Activated CD4-positive, alpha-beta memory T cell treated with anti-CD3 and anti-CD28 coated beads, Interleukin-2, amount 10 ng/mL, durations not matched to agents 7 days and 5 days (primary cell): ENCODE measurements at places on chromosomes 5 and 9. TPM values are rescaled to one million over a fixed set of nuclear protein-coding genes. Genes with fewer than 3 reads are reported as not detected.

GRCh38 chr9:126788634-126789349, 16.0 kb upstream of the ZBTB43 start:
- no peak overlapping the region for H3K27ac ChIP-seq
- H3K27me3 ChIP-seq, result peaks cover 55% of the 10 kb centered on the region
- peak; percentile 46 for DNase-seq
- no peaks in the 10 kb centered on the region for H3K36me3 ChIP-seq

GRCh38 chr9:26579056-26579455, 313.5 kb downstream of the CAAP1 start:
- no peaks in the 10 kb centered on the region for H3K27me3 ChIP-seq
- H3K36me3 ChIP-seq, result no peaks in the 10 kb centered on the region
- DNase-seq, result no peak
- H3K27ac ChIP-seq, result no peak overlapping the region
- no peak overlapping the region for H3K4me3 ChIP-seq

DNA sequence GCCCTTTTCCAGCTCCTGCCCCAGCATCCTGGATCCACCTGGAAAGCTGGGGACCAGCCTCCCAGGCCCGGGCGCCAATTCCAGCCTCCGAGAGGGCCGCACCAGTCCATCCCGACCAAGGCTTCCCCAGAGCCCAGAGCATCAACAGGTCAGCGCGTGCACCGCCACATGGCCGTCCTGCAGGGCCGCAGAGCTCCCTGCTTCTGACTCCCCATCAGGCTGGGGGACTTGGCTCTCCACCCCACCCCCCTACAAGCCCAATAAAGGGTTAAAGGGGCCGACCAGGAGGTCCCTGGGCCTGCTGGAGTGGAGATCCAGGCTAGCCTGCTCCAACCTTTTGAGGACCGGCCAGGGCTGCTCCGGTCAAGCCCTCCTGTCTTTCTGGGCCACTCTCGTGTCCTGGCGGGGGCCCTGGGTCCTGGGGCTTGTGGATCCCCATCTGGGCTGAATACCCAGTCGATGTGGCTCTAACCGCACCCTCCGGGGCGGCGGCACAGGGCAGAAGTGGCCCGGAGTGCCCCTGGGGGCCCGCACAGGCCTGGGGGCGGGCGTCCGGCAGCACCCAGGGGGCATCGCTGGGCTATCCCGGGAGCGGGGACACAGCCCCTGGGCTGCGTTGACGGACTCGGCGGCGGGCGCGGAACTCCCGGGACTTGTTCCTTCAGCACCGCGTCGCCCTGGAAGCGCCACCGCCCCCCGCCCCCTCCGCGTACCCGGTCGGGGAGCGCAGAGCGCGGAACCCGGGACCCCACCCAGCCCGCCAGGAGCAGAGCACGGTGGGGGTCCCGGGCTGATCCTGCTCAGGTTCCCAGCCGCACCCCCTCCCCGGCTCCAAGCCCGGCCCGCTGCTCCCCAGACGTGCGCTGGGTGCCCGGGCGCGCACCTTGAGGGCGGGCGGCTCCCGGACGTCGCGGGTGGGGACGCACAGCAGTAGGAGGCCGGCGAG, 590 bp downstream of the ENTPD2 start:
- H3K4me1 ChIP-seq, result peaks cover 6% of the 10 kb centered on the region
- H3K36me3 ChIP-seq, result no peaks in the 10 kb centered on the region
- H3K4me3 ChIP-seq, result no peak overlapping the region
- H3K27ac ChIP-seq, result no peak overlapping the region

DNA sequence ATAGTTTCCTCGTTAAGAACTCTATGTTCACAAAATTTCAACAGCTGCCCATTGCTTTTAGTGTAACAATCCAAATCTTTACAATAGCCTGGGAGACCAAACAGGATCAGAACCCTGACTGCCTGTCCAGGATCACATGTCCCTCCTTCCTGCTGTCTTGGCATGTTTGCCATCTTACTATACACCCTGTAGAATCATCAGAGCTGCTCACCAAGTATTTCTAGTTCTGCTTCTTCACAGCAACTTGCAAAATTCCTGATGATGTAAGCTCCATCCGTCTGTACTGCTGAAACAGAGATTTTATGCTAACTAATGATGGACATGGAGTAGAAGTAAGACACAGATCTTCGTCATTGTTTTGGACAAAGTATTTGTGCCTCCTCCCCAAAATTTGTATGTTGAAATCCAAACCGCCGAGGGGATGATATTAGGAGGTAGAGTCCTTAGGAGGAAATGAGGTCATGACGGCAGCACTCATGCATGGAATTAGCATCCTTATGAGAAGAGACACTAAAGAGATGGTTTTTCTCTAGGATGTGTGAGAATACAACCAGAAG, 464.9 kb upstream of the BRINP1 start:
- no peaks in the 10 kb centered on the region for H3K27me3 ChIP-seq
- no peak overlapping the region for H3K27ac ChIP-seq
- DNase-seq, result no peak
- no peaks in the 10 kb centered on the region for H3K4me1 ChIP-seq

GRCh38 chr5:169641253-169641652, 4.2 kb downstream of the DOCK2 start:
- no peak overlapping the region for H3K4me3 ChIP-seq
- no peaks in the 10 kb centered on the region for H3K27me3 ChIP-seq
- peaks cover 77% of the 10 kb centered on the region for H3K4me1 ChIP-seq
- H3K27ac ChIP-seq, result no peak overlapping the region

GRCh38 chr9:135009794-135010585, 77.5 kb upstream of the OLFM1 start:
- H3K27me3 ChIP-seq, result no peaks in the 10 kb centered on the region
- H3K36me3 ChIP-seq, result no peaks in the 10 kb centered on the region
- no peak for DNase-seq
- no peaks in the 10 kb centered on the region for H3K4me1 ChIP-seq
- H3K4me3 ChIP-seq, result no peak overlapping the region

DNA sequence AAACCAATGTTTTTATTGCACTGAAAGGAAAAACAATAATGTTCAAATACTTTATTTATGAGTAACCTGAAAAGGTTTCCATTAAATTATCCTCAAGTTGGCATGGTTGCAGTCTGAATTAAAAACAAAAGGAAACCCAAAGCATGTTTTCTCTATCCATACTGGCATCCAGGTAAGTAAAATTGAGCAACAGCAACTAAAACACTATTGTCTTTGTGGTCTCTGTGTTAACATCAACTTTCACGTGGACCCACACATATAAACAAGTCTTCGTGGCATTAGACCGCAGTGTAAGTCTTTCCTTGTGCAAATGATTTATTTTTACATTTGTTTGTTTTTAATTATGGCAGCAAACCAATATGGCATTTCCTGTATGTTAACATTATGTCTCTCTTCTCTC, 757.6 kb downstream of the SEMA5A start:
- H3K36me3 ChIP-seq, result no peaks in the 10 kb centered on the region
- no peak overlapping the region for H3K27ac ChIP-seq
- H3K4me1 ChIP-seq, result no peaks in the 10 kb centered on the region
- no peak for DNase-seq
- H3K27me3 ChIP-seq, result no peaks in the 10 kb centered on the region

- H3K27me3 ChIP-seq, result no peaks in the 10 kb centered on the region
- DNase-seq, result peak; percentile 49
- peak overlapping the region; percentile 80 for H3K27ac ChIP-seq
These were observed 530 bp downstream of the BBLN start for GRCh38 chr9:128160603-128160987.

DNA sequence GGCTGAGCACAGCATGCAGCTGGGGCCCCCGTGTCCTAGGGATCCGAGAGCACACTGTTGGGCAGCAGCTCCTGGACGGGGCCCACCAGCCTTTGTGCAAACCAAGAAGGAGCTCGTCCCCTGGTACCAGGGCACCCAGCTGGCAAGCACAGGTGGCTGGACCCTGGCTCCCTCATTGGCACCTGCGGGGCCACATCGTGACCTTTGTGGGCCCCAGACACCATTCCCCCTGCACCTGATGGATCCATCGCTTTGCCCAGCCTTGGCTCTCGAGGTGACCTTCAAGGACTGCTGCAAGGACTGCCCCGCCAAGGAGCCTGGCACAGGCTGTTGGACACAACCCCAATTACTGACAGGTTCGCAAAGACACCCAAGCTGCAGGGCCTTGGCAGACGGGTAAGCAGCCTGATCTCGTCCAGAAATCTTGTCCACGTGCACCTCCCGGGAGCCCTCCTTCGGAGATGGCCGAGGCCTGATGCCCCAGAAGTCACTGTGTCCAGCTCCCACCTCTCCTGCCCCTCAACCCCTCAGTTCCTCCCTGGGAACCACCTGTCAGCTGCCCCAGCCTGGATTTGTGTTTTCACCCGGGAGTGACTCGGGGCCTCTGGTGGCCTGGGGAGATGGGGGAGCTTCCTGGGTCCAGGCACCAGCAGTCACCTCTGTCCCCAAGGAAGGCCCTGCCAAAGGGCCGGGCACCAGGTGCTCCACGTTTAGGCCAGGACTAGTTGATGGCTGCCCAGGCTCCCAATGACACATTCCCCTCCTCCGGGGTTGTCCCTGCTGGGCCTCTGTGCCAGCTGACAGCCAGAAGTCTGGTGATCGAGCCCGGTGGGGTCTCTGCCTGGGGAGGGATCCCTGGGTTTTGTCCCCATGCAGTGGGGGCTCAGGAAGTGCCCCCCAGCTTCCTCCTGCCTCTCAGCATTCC, 137.1 kb upstream of the PPP1R26 start:
- DNase-seq, result no peak
- no peaks in the 10 kb centered on the region for H3K4me1 ChIP-seq
- peaks cover 2% of the 10 kb centered on the region for H3K27me3 ChIP-seq

GRCh38 chr9:133943036-133943780, 48.9 kb downstream of the VAV2 start:
- DNase-seq, result no peak
- H3K4me1 ChIP-seq, result no peaks in the 10 kb centered on the region

DNA sequence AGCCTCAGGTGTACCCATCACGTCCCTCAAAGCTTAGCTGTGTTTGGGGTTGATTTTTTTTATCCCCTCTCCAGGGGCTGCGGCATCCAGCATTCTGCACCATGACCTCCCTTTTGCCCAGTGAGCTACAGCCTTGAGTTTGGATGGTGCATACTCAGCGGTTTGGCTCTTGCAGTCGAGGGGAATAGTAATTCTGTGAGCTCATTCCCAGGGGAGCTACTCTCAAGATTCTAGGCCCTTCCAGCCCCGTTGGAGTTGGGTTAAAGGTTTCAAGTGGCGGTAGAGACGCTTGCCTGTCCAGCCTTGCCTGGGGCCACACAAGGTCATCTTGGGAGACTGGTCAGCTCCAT, 102.2 kb upstream of the SPRY4 start:
- peak overlapping the region; percentile 86 for H3K27ac ChIP-seq
- no peaks in the 10 kb centered on the region for H3K27me3 ChIP-seq
- no peaks in the 10 kb centered on the region for H3K36me3 ChIP-seq
- no peak for DNase-seq
- peaks cover 58% of the 10 kb centered on the region for H3K4me1 ChIP-seq

DNA sequence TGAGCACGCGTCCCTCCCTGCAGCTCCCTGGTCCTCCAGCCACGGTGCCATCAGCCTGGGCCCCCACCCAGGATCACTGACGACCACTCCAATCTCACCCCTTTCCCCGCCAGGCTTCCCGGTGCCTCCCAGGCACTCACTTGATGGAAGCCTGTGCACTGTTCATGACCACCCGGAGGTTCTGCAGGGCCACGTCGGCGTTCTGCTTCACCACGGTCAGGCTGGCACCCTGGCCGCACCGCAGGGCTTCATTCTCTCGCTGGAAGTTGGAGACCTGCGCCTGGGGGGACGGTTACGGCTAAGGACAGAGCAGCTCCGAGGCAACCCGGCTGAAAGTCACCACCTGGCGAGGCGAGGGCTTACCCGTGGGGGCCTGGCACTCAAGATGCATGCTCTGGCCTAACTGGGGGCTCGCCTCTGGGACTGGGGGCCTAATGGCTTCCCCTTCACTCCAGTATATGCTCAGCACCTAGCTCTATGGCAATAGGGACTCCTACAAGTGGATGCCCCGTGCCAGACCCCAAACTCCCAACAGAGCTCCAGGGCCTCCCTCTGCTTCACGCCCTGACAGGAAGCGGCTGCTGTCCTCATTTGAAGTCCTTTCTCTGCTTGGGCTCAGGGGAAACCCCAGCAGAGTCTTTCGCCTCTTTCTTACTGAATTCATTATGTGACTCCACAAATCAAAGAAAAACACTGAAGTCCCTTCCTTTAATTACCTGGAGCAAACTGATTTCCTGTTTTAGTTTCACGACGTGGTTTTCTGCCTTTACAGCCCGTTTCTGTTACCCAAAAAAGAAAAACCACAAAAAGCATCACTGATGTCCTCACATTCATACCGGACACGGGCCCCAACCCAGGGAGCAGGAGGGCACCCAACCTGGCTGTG, 4.2 kb upstream of the SNAPC4 start:
- H3K27me3 ChIP-seq, result no peaks in the 10 kb centered on the region
- H3K4me1 ChIP-seq, result peaks cover 74% of the 10 kb centered on the region
- H3K4me3 ChIP-seq, result peak overlapping the region; percentile 66
- H3K36me3 ChIP-seq, result peaks cover 56% of the 10 kb centered on the region

DNA sequence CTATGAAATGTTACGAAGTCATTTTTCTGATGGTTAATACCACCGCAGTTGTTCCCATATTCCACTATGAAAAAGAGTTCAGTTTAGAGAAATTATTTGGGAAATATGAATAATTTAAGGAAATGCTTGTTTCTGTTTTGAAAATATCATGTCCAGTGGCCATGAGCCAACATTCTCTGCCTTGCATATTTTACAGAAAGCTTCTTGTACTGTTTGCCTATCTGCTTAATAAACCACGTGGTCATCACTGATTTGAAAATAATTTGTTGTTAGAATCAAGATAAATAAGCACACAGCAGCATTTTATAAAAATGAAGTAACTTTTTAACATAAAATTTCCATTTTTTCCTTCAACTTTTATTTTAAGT, 381.5 kb upstream of the CDH18 start:
- no peak for DNase-seq
- no peaks in the 10 kb centered on the region for H3K4me1 ChIP-seq
- no peaks in the 10 kb centered on the region for H3K36me3 ChIP-seq
- no peak overlapping the region for H3K4me3 ChIP-seq
- H3K27ac ChIP-seq, result no peak overlapping the region
- H3K27me3 ChIP-seq, result no peaks in the 10 kb centered on the region

GRCh38 chr5:61953913-61954312, 352.1 kb upstream of the KIF2A start:
- no peaks in the 10 kb centered on the region for H3K27me3 ChIP-seq
- H3K4me1 ChIP-seq, result no peaks in the 10 kb centered on the region
- H3K27ac ChIP-seq, result no peak overlapping the region
- no peaks in the 10 kb centered on the region for H3K36me3 ChIP-seq
- no peak for DNase-seq

DNA sequence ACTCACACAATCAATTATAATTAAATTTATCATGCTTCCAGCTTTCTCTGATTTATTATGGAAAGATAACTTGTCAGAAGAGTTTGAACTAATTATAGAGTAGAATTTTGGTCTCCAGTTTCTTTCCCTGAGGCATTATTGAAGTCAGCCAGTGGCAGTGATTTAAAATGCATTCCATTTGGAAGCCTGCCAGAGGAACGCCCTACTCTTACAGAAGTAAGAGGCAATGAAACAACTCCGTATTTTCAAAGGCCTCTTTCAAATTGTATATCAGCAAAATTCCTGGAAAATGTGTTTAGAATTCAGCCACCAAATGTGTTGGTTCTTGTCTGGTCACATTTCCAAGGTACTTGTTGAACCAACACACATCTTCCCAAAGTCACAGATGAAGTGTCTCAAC, 640.9 kb downstream of the SEMA5A start:
- H3K4me1 ChIP-seq, result no peaks in the 10 kb centered on the region
- H3K27ac ChIP-seq, result no peak overlapping the region
- no peaks in the 10 kb centered on the region for H3K27me3 ChIP-seq
- no peak overlapping the region for H3K4me3 ChIP-seq

Gene BARHL1
- total RNA-seq, result not detected

Gene FUT7
- 10.4 TPM for total RNA-seq

Gene DNLZ
- 11.5 TPM for total RNA-seq

Gene C5orf46
- not detected for total RNA-seq

Gene BHMT2
- not detected for total RNA-seq

Gene PRDM9
- total RNA-seq, result not detected
